ENCODE measurements at places on chromosomes 5 and 9. TPM values are rescaled to one million over a fixed set of nuclear protein-coding genes. Genes with fewer than 3 reads are reported as not detected.

The PCDHGA11 gene
- total RNA-seq, result not detected

- DNase-seq, result no peak
Measured at GRCh38 chr9:109319017-109319625, 1.7 kb downstream of the EPB41L4B start.

The RNF180 gene
- not detected for total RNA-seq

DNA sequence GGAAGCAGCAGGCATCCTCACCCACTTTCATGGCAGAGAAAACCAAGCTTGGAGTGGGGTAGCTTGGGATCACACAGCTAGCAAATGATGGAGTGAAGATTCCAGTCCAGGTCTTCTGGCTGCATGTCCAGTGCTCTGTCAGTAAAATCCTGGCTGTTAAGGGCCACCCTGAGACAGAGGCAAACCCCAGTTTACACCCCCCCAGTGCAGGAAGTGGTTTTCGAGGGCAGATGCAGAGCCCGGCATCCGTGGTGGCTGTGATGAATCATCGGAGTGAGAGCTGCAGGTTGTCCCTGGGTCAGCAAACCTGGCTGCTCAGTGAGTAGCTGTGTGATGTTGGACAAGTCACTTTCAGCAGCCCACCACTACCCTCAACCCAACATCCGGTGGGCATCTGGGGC lies 115.4 kb downstream of the RGS3 start:
- peak; percentile 100 for DNase-seq

DNA sequence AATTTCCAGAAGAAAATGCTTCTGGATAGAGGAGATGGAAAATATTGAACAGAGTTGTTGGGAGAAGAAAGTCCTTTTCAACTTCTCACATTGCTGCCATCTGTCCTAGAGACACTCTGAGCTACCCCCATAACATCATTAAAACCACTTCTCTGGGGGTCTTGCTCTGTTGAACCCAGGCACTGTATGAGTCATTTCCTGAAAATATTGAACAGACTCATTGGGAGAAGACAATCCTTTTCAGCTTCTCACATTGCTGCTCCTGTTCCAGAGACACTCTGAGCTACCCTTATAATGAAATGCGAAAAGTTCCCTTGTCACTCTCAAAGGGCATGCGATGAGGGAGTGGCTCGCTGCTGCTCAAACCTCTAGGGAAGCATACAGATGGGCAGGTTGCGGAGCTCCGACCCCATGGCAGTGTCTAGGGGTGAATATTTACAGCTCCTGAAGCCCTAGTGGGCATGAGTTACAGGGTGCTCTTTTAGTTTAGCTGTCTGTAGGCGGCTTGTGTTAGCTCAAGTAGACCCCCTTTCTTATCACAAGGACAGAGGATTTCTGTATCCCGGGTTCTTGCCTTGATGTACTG lies 90.7 kb downstream of the CDKN2A start:
- no peak for DNase-seq

DNA sequence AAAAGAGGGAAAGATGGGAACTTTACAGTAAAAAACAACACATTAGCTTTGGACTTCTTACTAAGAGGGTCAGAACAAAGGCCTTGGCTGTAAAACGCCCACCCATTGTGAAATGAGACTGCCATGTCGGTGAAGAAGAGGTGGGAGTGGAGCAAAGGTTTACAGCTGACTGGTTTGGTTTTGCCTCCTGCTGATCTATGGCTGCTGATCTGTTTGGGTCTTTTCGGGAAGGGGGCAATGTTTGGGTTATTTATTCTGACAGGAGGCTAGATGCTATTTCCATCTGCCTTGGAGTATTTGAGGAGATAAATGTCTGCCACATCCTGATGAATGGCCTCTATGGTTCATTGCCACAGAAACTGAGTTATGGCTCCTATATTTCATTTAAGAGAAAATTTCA lies 408.7 kb downstream of the TLE4 start:
- DNase-seq, result no peak

DNA sequence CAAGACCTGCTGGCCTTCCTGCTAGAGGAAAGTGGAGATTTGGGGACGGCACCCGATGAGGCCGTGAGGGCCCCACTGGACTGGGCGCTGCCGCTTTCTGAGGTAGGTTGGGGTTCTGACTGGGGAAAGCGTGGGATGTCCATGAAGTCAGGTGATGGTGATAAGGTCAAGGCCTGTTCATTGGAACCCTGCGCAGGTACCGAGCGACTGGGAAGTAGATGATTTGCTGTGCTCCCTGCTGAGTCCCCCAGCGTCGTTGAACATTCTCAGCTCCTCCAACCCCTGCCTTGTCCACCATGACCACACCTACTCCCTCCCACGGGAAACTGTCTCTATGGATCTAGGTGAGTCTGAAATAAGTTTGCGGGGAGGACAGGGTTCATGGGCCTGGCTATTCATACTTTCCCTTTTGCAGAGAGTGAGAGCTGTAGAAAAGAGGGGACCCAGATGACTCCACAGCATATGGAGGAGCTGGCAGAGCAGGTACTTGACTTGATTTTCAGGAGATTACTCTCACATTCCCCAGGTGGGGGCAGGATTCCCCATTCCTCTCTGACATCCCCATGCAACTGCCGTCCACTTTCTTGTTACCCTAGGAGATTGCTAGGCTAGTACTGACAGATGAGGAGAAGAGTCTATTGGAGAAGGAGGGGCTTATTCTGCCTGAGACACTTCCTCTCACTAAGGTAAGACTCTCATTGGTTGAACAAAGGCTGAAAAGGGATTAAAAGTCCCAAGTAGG lies 505 bp downstream of the CREB3 start:
- DNase-seq, result peak; percentile 86

The CBY3 gene
- total RNA-seq, result not detected

Measured in M059J (cell line).